ENCODE measurements at places on chromosomes 12 and 14.

GRCh38 chr14:55436519-55436918, 3.9 kb downstream of the TBPL2 start:
- no peak for DNase-seq

- DNase-seq: no peak
These were observed 62.5 kb downstream of the DRAM1 start for GRCh38 chr12:101939856-101940265.

DNA sequence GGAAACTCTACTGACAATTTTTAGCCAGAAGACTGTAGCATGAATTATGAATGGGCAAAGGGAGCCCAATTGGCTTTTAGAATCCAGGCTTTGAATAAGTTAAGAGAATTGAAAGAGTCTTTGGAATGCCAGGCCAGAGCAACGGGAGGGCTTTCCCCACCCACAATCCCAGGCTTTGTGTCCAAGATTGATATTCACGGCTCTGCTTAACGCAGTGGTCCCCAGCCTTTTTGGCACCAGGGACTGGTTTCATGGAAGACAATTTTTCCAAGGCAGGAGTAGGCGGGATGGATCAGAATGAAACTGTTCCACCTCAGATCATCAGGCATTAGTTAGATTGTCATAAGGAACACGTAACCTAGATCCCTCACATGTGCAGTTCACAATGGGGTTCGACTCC, 79.6 kb downstream of the EPS8 start:
- DNase-seq: no peak

- no peak for DNase-seq
These were observed 20.7 kb downstream of the PELI2 start for GRCh38 chr14:56138928-56139327.

DNA sequence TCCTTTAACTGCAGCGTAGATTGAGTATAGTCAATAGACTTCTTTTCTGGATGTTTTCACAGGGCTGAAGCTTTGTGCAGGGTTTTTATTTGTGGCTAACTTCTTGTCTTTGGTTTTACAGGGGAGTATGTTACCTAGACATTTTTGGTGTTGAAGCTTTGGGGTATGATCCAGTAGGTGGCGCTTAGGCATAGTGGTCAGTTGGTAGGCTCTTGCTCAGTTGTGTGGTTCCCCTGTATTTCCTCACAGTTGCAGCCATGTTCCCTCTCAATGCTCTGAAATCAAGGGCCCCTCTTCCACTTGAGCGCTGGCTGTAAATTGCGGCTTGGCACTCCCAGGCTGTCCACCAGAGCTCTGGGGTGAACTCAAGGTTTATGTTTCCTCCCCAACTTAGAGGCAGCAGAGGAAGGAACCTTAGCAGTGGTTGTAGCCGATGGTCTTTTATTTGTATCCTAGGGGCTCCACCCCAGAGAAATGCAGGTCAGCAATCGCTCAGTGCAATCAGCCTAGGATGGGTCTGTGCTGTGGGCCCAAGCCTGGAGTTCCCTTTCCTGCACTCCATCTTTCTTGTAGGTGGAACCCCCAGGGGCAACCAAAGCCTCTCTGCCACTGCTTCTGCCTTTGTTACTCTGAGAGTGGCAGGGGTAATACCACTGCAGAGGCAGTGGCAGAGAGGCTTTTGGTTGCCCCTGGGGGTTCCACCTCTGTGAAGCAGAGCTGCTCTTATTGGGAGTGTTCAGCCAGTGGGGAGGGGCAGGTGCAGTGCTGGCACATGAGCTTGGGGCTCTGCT, 55.1 kb downstream of the CMAS start:
- no peak for DNase-seq

- DNase-seq: no peak
These were observed 543 bp upstream of the GLIPR1 start for GRCh38 chr12:75479963-75480461.

DNA sequence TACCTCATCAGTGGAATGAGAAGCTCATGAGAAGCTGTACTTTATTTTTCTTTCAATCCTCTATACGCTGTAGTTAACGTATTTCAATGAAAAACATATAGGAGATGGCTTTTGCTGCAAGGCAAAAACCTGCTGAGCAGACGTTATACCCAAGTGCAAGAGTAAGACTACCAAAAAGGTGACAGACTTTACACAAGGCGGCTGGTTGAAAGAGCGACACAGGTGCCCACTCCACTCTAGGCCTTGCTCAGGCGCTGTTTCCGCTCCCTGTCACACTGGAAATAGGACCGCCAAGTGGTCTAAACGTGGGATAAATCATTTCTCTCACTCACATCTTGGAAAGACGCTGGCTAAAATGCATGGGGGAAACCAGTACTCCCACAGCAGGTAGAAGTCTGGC, 54.5 kb downstream of the PPP2R5C start:
- DNase-seq: no peak

DNA sequence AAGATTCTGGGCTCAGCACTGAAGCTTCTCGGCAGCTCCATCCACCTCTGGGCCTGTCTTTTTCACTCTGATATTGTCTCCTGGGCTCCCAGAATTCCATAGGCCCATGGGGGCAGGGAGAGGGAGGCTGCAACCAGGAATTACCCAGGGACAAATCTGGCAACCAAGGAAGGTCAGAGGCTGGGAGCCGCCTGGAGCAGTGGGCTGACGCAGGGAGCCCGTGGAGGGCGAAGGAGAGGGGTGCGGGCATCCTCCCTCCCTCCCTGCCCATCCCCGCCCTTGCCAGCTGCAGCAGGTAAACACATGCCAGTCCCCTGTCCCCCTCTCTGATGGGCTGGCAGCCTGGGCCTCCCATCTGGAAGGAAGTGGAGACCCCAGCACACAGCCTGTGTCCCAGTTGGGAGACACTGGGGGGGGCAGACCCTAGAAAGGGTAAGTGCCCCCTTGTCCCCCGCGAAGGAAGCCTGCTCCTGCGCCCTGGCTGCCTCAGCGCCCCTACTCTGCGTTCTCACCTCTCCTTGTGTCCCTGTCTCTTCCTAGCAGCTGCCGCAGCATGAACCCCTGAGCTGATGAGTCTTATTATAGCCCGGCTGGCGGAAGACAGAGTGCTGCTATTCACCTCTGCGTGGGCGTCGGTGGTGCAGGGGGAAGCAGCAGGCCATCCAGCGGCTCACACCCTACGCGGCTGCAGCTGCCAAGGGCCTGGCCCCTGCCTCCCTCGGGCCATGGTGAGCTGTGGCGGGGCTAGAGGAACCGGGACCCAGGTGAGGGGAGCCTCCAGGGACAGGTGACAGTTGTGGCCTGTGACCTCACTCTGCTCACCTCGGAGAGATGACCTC, 6.7 kb downstream of the LRTM2 start:
- no peak for DNase-seq

- DNase-seq: no peak
These were observed 9.0 kb downstream of the KCTD10 start for GRCh38 chr12:109467978-109468676.

Data from activated naive CD4-positive, alpha-beta T cell (primary cell).